ENCODE measurements at places on chromosomes 11 and 22. TPM values are rescaled to one million over a fixed set of nuclear protein-coding genes. Genes with fewer than 3 reads are reported as not detected.

KRTAP5-11 gene
- not detected for total RNA-seq

GPHA2 gene
- total RNA-seq: not detected

RBMXL2 gene
- not detected for total RNA-seq

- DNase-seq: no peak
Measured at GRCh38 chr11:46063138-46063537, 58.1 kb downstream of the PHF21A start.

GRCh38 chr11:132258875-132259274 is 888.5 kb downstream of the NTM start:
- DNase-seq: no peak

DNA sequence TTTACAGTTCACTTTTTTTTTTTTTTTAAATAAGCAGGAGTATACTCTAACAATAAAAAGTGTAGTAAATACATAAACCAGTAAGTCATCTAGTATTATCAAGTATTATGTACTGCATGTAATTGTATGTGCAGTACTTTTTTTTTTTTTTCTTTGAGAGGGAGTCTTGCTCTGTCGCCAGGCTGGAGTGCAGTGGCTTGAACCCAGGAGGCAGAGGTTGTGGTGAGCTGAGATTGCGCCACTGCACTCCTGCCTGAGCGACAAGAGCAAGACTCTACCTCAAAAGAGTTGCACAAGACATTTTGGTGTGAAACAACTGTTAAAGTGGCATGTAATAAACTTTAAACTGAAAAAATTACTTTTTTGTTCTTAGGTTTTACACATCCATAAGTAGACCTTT is 16.7 kb downstream of the BCL2L13 start:
- DNase-seq: no peak

DNA sequence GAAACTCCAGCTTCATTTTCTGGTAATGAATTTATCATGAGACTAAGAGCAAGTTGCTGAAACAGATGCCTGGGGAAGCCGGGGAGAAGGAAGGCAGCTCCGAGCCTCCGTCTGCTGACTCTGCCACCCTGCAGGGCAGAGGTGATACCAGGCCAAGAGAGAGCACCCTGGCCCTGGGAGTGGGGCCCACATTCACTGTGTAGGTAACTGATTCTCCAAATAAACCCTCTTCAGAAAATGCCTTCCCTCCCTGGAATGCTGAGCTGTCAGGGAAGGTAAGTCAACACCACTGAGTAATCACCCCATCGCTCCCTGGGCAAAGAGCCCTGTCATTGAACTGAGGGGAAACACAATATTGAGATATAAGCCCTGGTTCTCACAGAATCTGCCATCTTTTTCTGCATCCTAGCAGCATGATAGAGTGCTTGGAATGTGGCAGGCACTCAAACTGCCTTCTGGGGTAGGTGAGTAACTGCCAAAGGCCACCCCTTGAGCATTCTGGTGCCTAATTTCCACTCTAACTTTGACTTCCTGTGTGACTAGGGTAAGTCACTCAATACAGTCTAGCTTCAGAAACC is 147.6 kb downstream of the SPATA19 start:
- no peak for DNase-seq

DNA sequence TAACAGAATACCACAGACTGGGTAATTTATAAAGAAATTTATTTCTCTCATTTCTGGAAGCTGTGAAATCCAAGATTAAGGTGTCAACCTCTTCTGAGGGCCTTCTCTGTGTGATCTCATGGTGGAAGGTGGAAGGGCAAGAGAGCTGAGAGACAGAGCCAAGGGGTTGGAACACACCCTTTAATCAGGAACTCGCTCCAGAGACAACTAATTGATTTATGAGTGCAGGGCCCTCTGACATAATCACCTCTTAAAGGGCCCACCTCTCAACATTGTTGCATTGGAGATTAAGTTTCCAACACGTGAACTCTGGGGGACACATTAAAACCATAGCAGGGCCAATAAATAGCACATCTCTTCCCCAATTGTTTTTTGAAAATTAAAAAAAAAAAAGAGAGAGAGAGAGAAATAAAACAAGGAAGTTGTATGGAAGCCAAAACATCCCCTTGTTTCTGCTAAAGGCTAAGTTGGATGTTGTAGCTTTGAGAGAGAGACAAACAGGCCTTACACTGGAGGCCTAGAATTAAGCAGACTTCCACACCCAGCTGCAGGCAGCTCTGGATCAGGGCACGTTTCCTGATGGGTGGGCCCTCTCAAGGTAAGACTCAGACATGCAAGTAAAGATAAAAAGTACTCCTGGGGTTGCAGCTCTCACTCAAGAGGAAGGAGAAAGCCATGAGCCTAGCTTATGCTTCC is 64.1 kb upstream of the BIRC3 start:
- no peak for DNase-seq
